ENCODE measurements at places on chromosomes 1 and 21. TPM values are rescaled to one million over a fixed set of nuclear protein-coding genes. Genes with fewer than 3 reads are reported as not detected.

DNA sequence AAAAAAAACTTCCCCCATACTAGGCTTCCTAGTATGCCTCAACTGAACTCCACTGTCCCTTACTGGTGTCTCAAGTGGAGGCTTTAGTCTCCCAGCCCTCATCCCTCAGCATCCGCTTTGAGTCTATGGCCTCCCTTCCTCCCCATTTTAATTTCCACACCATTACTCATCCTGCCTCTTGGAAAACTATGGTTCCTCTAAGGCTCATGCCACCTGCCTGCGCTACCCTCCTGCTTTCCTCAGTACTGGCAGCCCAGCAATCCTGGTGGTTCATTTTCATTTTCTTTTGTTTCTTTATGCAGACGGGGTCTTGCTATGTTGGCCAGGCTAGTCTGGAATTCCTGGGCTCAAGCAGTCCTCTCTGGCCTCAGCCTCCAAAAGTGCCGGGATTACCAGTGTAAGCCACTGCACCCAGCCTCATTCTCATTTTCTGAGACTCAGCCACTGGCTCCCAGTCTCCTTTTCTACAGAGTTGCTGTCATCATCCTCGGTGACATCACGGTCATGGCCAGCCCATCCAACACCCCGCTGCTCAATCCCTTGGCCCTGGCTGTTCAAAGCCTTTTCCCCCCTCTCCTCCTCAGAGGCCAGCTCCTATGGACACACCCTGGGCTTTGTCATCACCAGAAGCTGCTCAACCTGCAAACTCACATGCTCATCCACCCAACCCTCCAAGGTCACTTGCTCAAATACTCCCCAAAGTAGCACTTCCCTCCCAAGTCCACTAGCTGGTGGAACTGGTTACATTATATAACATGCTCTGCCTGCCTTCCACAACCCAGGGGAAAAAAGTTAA is 2.3 kb upstream of the PMVK start:
- DNase-seq, result no peak

- no peak for DNase-seq
Measured at GRCh38 chr1:183423541-183423940, 5.4 kb upstream of the NMNAT2 start.

DNA sequence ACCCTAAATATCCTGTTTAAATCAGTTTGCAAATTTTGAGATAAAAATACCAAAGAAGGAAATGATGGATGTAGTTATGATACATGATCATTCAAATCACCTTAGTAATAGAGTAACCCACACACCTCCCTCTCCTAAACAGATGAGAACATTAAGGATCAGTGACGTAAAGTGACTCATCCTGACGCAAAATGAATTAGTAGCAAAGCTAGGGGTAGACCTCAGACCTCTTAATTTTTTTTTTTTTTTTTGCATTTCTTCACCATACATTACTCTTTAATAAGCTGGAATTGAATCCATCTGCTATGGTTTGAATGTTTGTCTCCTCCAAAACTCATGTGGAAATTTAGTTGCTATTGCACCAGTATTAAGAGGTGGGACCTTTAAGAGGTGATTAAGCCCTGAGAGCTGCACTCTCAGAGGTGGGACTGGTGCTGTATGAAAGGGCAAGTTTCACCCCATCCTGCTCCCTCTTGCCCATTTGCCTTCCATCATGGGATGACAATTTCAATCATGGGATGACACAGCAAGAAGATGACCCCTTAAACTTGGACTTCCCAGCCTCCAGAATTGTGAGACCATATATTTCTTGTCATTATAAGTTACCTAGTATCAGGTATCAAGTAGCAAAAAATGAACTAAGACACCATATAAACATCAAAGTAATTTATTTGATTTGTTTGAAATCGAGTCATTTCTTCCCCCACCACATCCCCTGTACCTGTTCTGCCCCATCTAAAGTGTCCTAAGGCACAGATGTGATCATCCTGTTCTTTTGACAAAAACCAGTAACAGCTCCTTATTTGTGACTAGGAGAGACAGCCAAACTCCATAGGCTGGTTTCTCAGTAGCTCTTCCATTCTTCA is 114.6 kb upstream of the DUSP10 start:
- DNase-seq, result no peak

ARF1 gene
- 159 TPM for total RNA-seq

BATF3 gene
- 44.8 TPM for total RNA-seq

DNA sequence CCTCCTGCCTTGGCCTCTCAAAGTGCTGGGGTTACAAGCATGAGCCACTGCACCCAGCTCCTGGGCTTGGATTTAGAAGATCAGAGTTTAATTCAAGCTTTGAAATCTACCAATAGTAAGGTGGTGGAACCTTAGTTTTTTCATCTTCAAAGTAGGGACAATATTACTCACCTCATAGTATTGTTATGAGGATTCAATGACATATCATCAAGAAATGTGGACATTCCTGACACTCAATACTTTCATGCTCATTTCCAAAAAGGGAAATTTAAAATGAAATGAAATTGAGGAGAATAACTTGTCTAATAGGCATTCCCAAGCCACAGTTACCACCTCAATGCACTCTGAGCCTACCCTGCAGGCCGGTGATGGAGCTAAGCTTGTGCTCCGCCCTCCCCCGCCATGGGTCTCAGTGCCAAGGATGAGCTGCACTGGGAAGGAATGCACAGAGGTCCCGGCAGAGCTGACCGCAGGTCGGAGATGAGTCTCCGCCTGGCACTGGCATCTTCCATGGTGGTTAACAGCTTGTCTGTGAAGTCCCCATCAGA is 56.5 kb upstream of the BCAR3 start:
- no peak for DNase-seq

DNA sequence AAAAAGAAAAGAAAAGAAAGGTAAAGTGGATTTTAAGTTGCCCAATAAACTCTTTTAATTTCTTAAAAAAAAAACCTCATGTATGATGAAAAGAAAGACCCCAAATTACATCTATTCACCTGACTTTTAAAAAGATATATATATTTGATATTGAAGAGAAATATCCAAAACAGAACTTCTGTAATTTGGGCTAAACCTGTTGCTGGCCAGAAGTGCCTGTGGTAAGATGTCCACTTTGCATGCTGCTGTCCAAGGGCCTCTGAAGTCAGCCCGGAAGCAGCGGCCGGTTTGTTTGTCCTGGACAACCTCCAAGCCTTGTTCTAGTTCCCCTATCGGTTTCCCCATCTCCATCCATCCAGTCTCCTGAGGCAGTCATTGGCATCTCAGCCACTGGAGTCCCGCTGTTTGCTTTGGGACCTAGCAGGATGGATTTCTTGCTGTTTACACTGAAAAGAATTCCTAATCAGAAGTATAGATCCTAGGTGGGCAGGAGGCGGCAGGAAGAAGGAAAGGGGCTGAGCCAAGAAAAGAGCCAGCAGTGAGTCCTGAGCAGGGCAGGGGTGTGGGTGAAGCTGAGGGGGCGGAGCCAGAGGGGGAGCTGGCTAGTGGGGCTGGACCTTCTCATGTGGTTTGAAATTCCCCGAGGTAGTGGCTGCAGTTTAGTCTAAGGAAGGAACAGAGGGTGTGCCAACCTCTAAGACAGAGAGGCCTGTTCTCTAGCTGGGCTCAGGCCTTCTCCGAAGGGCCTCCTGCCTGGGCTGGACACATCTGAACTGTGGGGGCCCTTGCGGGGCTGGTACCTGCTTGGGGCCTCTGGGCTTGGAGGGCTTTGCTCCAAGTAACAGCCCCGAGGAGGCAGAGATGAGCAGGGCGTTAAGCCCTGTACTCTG is 3.3 kb downstream of the NCMAP start:
- peak; percentile 48 for DNase-seq

GRCh38 chr1:904310-904950 is 19.3 kb upstream of the SAMD11 start:
- peak; percentile 77 for DNase-seq

DNA sequence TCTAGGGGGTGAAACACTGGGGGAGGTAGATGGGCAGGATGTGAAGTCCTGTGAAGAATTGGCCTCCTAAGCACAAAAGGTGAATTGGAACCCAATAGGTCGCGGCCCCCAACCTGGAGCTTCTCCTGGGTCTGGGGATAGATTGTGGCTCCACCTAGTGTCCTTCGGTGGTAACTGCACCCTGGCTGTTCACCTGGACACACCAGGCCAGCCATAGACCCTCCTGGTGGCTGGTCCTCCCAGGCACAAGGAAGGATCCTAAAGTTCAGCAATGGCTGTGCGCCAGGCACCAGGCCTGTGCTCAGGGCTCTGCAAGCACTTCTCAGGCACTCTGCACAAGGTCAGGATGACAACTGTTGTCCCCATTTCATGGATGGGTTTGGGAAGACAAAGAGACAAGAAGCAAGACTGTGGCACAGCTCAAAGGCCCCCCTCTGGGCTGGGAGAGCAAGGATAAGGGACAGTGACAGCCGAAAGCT is 13.5 kb downstream of the ESPN start:
- peak; percentile 38 for DNase-seq

GRCh38 chr1:92291372-92291999 is 7.3 kb downstream of the GLMN start:
- peak; percentile 75 for DNase-seq

SPATA21 gene
- total RNA-seq, result not detected

- DNase-seq, result no peak
Measured at GRCh38 chr1:65483993-65484754, 63.7 kb downstream of the LEPR start.

SLC44A3 gene
- 5.1 TPM for total RNA-seq

GPX7 gene
- 96.8 TPM for total RNA-seq

MSH4 gene
- total RNA-seq, result 0.24 TPM

DNA sequence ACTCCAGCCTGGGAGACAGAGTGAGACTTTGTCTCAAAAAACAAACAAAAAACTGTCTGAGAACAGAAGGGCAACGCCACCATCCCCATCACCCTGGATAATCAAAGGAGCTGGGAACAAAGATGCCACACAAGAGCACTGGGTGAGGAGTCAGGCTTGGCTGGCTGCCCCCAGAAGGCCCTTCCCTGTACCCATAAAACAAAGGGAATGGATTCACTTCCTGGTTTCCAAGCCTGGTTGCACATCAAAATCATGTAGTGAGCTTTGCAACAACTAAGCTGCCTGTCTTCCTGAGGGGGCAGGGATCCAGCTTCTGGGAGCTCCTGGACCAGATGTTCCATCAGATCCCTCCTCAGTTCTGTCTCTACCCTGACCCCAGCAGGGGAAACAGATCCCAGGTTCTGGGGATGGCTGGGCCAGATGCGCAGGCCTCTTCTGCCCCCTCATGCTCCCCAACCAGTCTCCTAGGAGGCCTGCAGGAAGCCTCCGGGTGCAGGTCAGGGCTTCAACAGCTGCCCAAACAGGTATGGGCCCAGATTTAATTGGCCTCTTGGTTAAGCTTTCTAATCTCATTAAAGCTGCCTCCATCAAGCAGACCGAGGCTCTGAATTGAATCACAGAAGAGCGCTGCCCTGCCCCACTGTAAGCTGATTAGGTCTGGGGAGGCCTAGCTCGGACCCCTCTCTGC is 97.8 kb downstream of the MRPL37 start:
- DNase-seq, result no peak

DNA sequence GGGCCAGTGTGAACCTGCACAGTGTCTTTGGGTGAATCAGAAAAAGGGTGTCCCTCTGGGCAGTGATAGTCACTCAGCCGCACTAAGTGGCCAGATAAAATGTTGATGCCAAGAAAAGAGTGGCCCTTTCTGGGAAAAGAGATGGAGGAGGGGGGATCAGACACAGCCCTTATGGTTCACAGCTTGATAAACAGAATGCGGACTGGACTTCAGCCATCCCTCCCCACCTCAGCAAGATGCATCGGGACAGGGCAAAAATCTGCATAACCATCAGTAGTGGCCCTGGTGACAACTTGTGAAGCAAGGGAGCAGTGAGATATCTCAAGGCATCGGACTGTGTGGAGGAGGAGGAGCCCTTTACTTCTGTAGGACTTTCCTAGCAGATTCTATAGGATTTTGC is 353.8 kb upstream of the PLXNA2 start:
- no peak for DNase-seq

SYT14 gene
- total RNA-seq, result 3.9 TPM

Data from umbilical cord (tissue), 2 donors.